Suprapubic skin (tissue), 4 donors: ENCODE measurements at places on chromosomes 3 and 15. TPM values are rescaled to one million over a fixed set of nuclear protein-coding genes. Genes with fewer than 3 reads are reported as not detected.

The ADGRG7 gene
- total RNA-seq = 0.32 TPM

The LNP1 gene
- not detected for total RNA-seq

The PLA2G4E gene
- 64.0 TPM for total RNA-seq

The GASK1A gene
- 8.2 TPM for total RNA-seq

The ACSBG1 gene
- 137 TPM for total RNA-seq

The CPLX3 gene
- total RNA-seq = 0.47 TPM

The AADACL2 gene
- total RNA-seq = 23.9 TPM

The SPESP1 gene
- 2.8 TPM for total RNA-seq

The TM2D3 gene
- 57.8 TPM for total RNA-seq

The SKOR1 gene
- 2.3 TPM for total RNA-seq

The ATP13A5 gene
- total RNA-seq = 9.8 TPM

The BTBD1 gene
- 46.6 TPM for total RNA-seq

The ALAS1 gene
- total RNA-seq = 28.8 TPM

The SERPINI1 gene
- total RNA-seq = 2.0 TPM

The CORO2B gene
- total RNA-seq = 2.0 TPM

The ASB14 gene
- total RNA-seq = not detected

The PAK6 gene
- total RNA-seq = 145 TPM
